ENCODE measurements at places on chromosomes 3 and 15. TPM values are rescaled to one million over a fixed set of nuclear protein-coding genes. Genes with fewer than 3 reads are reported as not detected.

The ST8SIA2 gene
- total RNA-seq: not detected

The IL5RA gene
- total RNA-seq: not detected

The C3orf70 gene
- total RNA-seq: 0.46 TPM

The TIMP4 gene
- total RNA-seq: 3.2 TPM

The SYNPR gene
- total RNA-seq: not detected

The KNL1 gene
- total RNA-seq: 2.0 TPM

The MUSTN1 gene
- 0.13 TPM for total RNA-seq

The KLF15 gene
- 1.1 TPM for total RNA-seq

The DOCK3 gene
- total RNA-seq: 0.30 TPM

The SLC22A13 gene
- total RNA-seq: 1.2 TPM

The DYNLT2B gene
- total RNA-seq: 6.9 TPM

The CGNL1 gene
- 5.3 TPM for total RNA-seq

The GP9 gene
- total RNA-seq: not detected

The PPARG gene
- 25.3 TPM for total RNA-seq

The ILDR1 gene
- total RNA-seq: not detected

The DUOXA2 gene
- total RNA-seq: not detected

The SCN11A gene
- total RNA-seq: under 0.01 TPM

The GAP43 gene
- 6.1 TPM for total RNA-seq

The CCDC54 gene
- total RNA-seq: not detected

The ZNF80 gene
- not detected for total RNA-seq

The QTRT2 gene
- total RNA-seq: 12.8 TPM

The AADACL2 gene
- not detected for total RNA-seq

The PRR20G gene
- not detected for total RNA-seq

The COL8A1 gene
- total RNA-seq: 133 TPM

The NOX5 gene
- 0.39 TPM for total RNA-seq

The RHOV gene
- 0.07 TPM for total RNA-seq

The ECE2 gene
- total RNA-seq: 0.17 TPM

The HYKK gene
- 1.7 TPM for total RNA-seq

The RETNLB gene
- total RNA-seq: not detected

The P2RY12 gene
- total RNA-seq: not detected

The TLR9 gene
- total RNA-seq: 0.23 TPM

The RASGRP1 gene
- 5.1 TPM for total RNA-seq

The AADAC gene
- total RNA-seq: 1.9 TPM

The GPR87 gene
- not detected for total RNA-seq

The SLC38A3 gene
- total RNA-seq: not detected

The RASL12 gene
- 0.39 TPM for total RNA-seq

The SGO1 gene
- total RNA-seq: 0.83 TPM

The PYGO1 gene
- 10.1 TPM for total RNA-seq

The DUOXA1 gene
- total RNA-seq: 0.07 TPM

The ERC2 gene
- 0.10 TPM for total RNA-seq

The CNTN6 gene
- total RNA-seq: 0.86 TPM

The TRPM1 gene
- total RNA-seq: not detected

The RPS27L gene
- 254 TPM for total RNA-seq

The NUP210 gene
- total RNA-seq: 0.10 TPM

The FRG2C gene
- not detected for total RNA-seq

The SLC28A1 gene
- not detected for total RNA-seq

The PIGZ gene
- total RNA-seq: 3.4 TPM

The ADGRG7 gene
- total RNA-seq: not detected

The ANKUB1 gene
- not detected for total RNA-seq

The ALG1L2 gene
- not detected for total RNA-seq
